ENCODE measurements at places on chromosomes 4 and X.

DNA sequence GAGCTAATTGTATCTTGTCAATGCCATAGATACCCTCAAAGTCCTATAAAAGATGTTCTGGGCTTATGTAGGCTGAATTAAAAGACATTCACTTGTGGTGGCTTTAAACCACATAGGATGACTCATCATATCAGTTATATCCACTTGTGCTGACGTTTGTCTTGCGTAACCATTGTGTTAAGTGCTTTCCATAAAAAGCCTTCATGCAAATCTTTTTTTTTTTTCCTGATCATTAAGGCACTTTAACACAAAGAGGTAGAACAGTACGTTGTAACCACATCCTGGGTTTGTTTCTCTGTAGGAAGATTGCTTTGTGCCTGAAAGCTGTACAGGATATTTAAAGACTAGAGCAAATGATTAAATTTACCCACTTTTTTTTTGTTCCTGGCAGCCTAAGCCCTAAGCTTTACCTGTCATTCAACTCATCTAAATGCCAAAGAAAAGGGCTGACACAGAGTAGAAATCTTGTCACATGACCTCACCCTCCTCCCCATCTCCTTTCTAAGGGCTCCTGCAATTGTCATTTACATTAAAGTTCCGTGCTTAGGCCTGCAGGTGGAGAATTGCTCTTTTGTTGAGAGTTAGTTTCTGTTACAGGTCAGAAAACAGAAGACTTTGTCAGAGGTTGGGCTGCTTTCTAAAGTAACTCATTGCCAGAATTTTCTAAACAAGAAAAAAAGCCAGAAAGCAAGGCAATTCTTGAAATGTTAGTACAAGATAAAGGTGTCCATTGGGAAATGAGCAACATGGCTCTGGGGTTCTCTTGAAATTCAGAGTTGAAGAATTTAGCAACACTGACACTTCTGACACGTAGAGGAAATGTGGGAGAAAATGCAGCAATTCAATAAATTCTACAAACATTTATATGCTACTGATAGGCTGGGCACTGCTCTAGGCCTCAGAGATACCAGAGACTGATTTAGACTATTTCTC lies 555.6 kb downstream of the PPARGC1A start:
- peak; percentile 80 for DNase-seq

GRCh38 chrX:136212557-136213111 lies 38.6 kb downstream of the MAP7D3 start:
- no peak for DNase-seq

DNA sequence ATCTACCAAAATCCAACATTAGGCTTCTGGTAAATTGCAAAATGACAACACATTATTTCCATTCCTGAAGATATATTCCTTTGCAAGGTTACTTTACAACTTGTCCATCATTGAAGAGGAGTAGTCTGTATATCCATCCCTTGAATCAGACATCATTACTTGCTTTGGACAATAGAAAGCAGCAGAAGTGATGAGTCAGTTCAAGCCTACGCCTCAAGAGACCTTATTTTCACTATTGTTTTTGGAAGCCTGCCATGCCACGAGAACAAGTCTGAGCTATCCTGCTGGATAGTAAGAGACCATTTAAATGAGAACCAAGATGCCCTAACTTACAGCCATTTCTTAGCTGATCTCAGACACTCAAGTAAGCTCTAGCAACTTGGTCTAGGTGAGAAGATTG lies 246.0 kb upstream of the HHIP start:
- no peak for DNase-seq

- no peak for DNase-seq
Observed at GRCh38 chr4:156527237-156527993, 444.2 kb downstream of the PDGFC start.

DNA sequence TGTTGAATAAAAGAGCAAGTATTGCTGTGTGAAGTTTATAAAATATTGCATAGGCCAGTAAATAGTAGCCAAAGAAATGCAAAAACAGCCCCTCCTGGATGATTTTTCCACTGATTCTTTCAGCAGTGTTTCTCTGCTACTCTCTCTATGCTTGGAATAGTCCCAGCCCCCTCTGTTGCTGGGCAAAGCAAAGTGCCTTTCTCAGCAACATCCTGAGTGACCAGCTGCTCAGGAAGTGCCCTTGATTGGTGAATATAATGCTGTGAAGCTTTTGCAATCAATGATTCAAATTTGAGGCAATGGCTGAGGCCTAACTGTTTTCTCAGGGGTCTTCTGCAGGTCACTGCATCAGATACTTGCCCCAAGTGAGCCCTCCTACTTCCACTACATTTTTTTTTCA lies 656.7 kb downstream of the ZNF674 start:
- no peak for DNase-seq

- no peak for DNase-seq
Observed at GRCh38 chr4:152348670-152349069, 187.2 kb downstream of the FBXW7 start.

DNA sequence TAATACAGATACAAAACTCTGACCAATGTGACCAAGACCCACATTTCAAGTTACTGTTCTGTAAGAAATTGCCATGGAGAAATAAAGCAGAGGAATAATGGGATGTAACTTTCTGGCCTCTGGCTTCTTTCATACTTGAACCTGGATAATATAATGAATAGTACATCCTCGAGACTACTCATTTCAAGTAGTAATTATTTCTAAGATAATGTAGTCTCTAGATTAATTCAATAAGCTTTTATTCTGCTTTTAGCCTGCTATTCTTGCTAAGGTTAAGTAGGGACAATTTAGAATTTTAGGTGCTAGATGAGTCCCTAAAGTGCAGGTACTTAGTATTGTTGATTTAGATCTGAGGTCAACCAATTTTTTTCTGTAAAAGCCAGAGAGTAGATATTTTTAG lies 178.7 kb upstream of the IL15 start:
- no peak for DNase-seq

GRCh38 chr4:156113138-156113765 lies 159.6 kb upstream of the CTSO start:
- no peak for DNase-seq

- DNase-seq, result no peak
Observed at GRCh38 chrX:65642914-65643491, 24.5 kb upstream of the MSN start.

DNA sequence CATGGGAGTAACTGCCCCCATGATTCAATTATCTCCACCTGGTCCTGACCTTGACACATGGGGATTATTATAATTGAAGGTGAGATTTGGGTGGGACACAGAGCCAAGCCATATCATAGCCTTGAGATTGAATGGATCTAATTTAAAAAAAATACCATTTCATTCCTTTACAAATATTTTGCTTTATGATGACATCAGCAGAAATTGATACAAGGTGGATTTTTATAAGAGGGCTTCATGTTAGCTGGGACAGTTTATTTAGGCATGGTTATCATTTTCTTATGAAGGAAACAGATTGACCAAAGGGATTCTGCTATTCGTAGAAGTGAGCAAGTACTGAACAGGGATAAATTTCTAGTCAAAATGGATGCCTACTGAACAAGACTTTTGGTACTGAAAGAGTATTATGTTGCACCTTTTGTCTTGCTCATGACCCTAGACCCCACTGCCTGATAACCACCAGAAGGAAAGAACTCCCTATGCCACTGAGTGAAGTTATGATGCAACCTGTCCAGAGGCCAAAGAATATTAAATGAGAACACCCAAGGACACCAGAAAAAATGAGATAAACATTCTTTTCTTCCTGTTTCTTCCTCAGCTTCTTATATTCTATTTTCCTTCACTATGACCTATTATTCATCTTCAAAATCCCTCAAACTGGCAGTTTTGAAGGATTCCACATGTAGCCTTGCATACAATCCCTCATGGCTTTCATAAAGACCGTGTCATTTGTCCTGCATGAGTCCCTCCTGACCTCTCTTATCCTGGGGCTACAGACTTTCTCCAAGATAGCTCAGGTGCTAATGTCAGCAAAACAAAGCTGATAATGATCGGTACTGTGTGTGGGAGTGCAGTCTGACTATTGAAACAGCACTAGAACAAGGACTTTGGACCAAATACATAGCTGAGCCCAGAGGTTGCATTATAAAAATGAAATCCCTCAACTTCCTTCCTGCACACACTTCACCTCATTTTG lies 118.3 kb downstream of the AFF2 start:
- no peak for DNase-seq

DNA sequence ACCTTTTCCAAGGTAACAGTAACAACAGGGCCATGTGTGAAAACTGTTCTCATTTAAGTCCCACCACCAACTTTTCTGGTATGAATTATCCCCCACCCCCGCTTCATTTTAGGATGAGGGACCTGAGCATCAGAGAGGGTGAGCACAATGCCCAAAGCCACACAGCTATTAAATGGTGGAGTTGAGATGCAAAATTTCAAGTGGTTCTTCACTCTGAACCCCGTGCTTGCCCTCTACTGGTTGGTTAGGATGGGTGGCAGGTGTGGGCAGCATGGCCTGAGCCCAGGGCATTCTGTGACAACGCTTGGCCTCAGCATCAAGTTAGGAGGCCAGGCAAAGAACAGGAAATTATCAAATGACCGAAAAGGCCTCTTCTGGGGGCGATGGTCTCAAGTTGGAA lies 33.5 kb downstream of the MED28 start:
- DNase-seq, result no peak

GRCh38 chr4:68808060-68808459 lies 7.7 kb upstream of the UGT2B10 start:
- no peak for DNase-seq

DNA sequence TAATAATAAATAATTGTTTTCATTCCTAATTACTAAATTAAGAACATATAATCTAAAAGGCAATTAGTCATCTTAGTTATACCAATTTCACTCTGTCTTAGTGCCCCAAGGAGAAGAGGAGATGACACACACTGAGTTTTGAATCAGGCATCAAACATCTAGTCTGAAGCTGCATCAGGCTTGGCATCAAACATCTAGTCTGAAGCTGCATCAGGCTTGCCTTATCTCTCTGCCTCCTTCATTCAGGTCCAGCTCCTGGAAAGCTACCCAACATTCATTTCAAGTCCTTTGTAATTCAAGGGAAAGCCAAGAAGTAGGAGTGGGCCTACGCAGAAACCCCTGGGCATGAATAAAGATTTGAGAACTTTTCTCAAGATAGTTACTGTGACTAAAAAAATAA lies 62.2 kb downstream of the SH3RF1 start:
- DNase-seq, result no peak

DNA sequence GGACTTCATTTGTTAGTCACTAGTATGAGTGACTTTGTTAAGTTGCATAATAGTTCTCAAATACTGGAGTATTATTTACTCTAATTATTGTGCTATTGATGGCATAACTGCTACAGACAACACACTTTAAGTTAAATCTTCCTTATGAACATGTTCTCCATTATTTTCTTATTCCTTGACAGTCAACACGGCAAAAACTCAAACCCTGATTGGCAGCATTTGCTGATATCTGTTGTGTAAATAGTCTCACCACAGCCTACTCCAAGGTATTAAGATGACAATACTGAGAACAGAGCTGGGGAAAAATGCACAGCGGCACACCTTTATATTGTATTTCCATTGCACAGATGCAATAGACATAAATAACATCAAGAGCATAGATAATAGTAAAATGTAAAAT lies 568.0 kb upstream of the AADAT start:
- no peak for DNase-seq

- DNase-seq, result peak; percentile 87
Observed at GRCh38 chr4:186688150-186688943, 35.3 kb downstream of the FAT1 start.

- no peak for DNase-seq
Observed at GRCh38 chrX:2159393-2159792, 341.4 kb downstream of the DHRSX start.

DNA sequence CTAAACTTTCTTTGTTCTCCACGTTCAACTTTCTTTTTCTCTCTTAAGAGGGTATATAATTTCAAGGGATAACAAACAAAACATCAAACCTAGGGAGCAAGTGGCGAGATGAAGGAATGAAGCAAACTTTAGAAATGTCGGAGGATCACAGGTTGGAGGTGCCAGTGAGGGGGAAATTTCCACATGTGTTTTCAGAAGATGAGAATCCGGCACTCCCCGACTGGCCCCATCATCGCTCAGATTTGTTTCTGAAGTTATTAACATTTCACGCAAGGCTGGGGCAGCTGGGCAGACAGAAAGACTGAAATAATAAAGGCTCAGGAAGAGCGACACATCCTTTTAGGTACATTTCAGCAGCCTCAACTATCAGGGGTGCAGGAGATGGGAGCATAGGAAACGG lies 134.9 kb downstream of the SMIM20 start:
- no peak for DNase-seq

DNA sequence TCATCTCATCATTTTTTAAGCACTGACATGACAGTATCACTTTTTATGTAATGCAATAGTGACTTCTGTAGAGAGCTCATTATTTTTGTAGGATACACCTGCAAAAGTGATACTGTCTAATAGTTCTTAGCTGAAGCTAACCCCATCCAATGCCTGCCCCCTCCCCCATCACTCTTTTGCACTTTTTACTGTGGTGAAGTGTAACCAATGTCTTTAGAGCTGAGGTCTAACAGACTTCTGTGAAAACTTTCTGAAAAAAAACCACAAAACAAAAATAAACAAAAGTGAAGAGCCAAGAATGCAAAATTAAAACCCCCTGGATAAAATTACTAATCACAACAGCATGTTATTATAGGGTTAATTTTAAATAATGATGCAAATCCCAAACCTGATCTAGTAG lies 301.1 kb downstream of the ANK2 start:
- no peak for DNase-seq

- no peak for DNase-seq
Observed at GRCh38 chr4:120754590-120754989, 167.9 kb downstream of the PRDM5 start.
